Smooth muscle cell of trachea (primary cell): ENCODE measurements at places on chromosomes 5 and 9. TPM values are rescaled to one million over a fixed set of nuclear protein-coding genes. Genes with fewer than 3 reads are reported as not detected.

The ZNF879 gene
- total RNA-seq: 4.9 and 5.6 TPM in 2 replicates

The DNAJC25 gene
- total RNA-seq: 8.3 and 9.3 TPM in 2 replicates

The ECSCR gene
- total RNA-seq: 0.33 and 1.2 TPM in 2 replicates

The SLC31A2 gene
- total RNA-seq: 8.4 and 12.2 TPM in 2 replicates

The FAM170A gene
- 0.17 TPM in 1 of 2 replicates, not detected in the other for total RNA-seq

The HAND1 gene
- 0.17 TPM in 1 of 2 replicates, not detected in the other for total RNA-seq

The SGCD gene
- 12.2 and 22.0 TPM in 2 replicates for total RNA-seq

The PCDHGB5 gene
- 27.9 and 40.4 TPM in 2 replicates for total RNA-seq

The SLC25A2 gene
- 0.50 and 1.0 TPM in 2 replicates for total RNA-seq

The LHFPL2 gene
- 63.6 and 84.7 TPM in 2 replicates for total RNA-seq

The FGF10 gene
- 1.7 and 7.3 TPM in 2 replicates for total RNA-seq

The FOXD4L5 gene
- total RNA-seq: 0.15 and 0.17 TPM in 2 replicates

The OR13J1 gene
- total RNA-seq: not detected in 2 replicates

The HACD4 gene
- total RNA-seq: 13.4 and 16.3 TPM in 2 replicates
